ENCODE measurements at places on chromosomes 7 and 10. TPM values are rescaled to one million over a fixed set of nuclear protein-coding genes. Genes with fewer than 3 reads are reported as not detected.

Gene VAX1
- total RNA-seq: not detected

Gene CAMK2B
- total RNA-seq: 1.1 TPM

Gene CYP26C1
- 0.05 TPM for total RNA-seq

Gene NPSR1
- not detected for total RNA-seq

Gene PPP2R2D
- 30.0 TPM for total RNA-seq

Gene GPC2
- 5.3 TPM for total RNA-seq

Gene CALCR
- total RNA-seq: not detected

Gene HTR5A
- total RNA-seq: not detected

Gene WNT2
- total RNA-seq: not detected

Gene STAM
- total RNA-seq: 17.9 TPM

Gene TEX36
- total RNA-seq: not detected

Gene CDH23
- total RNA-seq: 1.6 TPM

Gene GIMAP6
- total RNA-seq: 21.6 TPM

Gene PDCD11
- 73.8 TPM for total RNA-seq

Gene LRRC4
- total RNA-seq: 0.37 TPM

Gene VGF
- total RNA-seq: 0.11 TPM

Gene ELN
- total RNA-seq: not detected

GRCh38 chr7:7569615-7570014, 2.9 kb downstream of the MIOS start:
- no peak for DNase-seq

- DNase-seq: no peak
Observed at GRCh38 chr7:158267742-158268435, 319.7 kb downstream of the PTPRN2 start.

DNA sequence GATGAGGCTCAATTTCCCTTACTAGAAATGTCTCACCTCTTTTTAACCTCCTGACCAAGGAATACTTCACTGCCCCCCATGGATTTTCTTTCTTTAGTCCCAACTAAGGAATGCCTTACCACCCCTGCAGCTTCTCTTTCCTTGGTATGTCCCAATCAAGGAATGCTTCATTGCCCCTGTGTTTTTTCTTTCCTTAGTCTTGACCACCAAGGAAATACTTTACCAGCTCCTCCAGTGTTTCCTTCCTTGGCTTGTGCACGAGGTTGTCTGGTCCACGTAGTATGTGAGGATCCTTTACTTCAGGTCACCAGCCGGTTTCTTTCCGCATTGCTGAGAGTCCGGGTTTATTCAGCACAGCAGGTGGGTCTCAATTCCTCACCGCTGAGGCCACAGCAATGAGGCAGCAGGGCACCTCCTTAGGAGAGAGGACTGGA, 59.3 kb downstream of the CYP2C9 start:
- no peak for DNase-seq

DNA sequence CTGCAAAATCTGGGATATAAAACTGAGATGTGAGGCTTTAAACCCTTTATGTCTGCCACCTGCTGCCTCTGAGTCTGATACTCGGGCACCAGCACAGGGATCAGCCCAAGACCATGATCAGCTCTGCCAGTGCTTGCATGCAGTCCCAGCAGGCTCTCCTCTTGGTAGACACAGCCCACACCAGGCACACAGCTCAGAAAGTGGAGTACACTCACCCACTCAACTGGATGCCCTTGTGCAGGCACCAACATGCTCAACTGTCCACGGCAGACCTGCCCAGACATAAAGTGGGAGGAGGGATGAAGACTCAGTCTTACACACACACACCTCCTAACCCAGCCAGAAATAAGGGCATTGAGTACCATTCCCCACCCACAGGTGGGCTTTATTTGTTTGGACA, 18.2 kb upstream of the MYH16 start:
- no peak for DNase-seq

GRCh38 chr7:29102558-29103151, 43.7 kb downstream of the CPVL start:
- peak; percentile 71 for DNase-seq

- DNase-seq: no peak
Observed at GRCh38 chr10:1048349-1048731, 579 bp downstream of the IDI1 start.

- DNase-seq: no peak
Observed at GRCh38 chr7:27863880-27864279, 123.9 kb downstream of the TAX1BP1 start.

- DNase-seq: no peak
Observed at GRCh38 chr7:29866490-29866930, 60.2 kb downstream of the WIPF3 start.

GRCh38 chr10:110158051-110159005, 49.1 kb upstream of the MXI1 start:
- DNase-seq: no peak

- DNase-seq: no peak
Observed at GRCh38 chr7:90383861-90384260, 19.4 kb upstream of the CLDN12 start.

- DNase-seq: no peak
Observed at GRCh38 chr7:138606236-138606635, 94.9 kb downstream of the SVOPL start.

GRCh38 chr10:128373071-128373749, 247.0 kb upstream of the MKI67 start:
- DNase-seq: no peak

DNA sequence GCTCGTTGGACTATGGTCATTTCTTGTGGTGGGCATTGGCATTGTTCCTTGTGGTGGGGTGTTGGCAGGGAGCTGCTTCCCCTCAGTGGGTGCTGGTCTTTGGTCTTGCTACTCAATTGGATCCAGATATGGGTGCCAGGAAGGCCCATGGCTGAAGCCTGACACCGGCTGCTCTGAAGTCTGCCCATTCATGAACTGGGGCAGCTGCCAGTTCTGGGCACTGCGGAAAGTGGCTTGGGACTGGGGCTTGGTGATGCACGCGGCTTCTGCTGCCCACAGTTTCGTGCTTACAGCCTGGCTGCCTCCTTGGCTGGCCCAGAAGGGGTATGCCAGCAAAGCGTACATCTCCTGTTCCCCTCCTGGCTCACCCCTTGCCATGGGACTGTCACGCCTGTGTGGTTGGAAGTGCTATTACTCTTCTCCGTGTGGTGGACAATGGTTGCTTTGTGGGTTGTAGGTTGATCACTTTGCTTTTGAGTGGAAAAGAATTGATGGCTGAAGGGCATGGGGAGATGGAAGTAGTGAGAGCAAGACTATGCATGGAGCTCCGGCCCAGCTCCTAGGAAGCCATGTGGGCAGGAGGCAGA, 54.7 kb downstream of the ADAMTS14 start:
- DNase-seq: no peak

DNA sequence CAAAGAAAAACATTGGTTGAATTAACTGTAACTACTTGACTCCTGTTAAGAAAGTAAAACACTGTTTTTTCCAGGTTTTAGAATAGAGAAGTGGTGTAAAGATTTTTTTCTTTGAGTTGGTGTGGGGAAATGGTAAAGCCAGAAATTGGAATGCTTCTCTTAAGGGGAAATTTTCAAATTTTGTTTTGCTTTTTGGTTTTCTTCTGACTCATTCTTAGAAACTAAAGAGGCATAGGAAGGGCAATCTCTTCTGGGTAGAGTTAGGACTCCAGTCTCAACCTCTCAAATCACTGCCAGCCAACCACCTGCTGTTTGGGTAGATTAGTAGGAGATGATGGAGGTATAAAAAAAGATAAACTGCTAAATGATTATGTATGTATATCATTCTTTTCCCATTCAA, 47.7 kb upstream of the STRIP2 start:
- no peak for DNase-seq

DNA sequence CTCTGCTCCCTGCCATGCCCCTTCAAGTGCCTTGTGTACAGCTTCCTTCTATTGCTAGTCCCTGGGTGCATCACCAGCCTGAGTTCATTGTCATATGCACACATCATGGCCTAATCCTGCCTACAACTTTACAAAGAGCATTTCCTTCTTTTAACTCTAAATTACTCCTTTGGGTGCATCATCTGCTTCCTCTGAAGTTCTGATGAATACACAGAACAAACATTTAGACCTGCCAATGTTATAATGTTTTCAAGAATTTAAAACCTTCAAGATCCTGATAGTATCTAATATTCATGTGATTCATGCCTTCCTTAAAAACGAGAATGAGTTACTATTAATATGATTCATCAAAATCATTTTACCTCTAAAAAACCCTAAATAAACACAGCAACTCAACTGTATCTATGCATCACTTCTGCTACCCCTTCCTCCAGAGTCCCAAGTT, 357.1 kb downstream of the MAGI2 start:
- DNase-seq: no peak

- DNase-seq: no peak
Observed at GRCh38 chr7:21915140-21915539, 30.6 kb downstream of the CDCA7L start.

DNA sequence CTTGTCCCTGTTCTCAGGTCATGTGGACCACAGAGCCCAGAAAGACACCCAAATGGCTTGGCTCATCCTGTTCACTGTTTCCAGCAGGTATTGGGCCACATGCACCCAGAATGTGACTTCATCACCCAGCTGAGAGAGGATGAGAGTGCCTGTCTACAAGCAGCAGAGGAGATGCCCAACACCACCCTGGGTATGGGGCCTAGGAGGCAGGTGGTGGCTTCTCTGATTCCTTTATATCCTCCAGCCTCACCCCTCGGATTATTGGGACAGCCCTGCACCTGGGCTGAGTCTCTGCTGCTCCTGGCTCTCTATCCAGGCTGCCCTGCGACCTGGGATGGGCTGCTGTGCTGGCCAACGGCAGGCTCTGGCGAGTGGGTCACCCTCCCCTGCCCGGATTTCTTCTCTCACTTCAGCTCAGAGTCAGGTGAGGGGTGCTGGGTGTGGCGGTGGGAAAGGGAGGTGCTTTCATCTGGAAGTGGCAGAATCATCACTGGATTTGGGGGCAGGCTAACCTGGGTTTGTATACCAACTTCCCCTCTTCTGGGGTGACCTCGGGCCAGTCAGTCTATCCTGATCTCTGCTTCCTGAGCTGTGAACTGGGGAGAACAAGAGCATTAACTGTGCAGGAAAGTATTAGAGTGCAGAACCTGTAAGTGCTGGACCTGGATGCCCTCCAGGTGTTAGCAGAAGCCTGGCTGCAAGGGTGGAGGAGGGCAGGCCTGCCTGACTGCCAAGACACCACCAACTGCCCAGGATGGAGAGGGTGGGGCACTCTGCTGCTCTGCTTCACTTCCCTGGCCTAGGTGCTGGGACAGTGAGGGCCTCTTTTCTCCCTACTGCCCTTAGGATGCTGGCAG, 5.2 kb downstream of the GHRHR start:
- no peak for DNase-seq

DNA sequence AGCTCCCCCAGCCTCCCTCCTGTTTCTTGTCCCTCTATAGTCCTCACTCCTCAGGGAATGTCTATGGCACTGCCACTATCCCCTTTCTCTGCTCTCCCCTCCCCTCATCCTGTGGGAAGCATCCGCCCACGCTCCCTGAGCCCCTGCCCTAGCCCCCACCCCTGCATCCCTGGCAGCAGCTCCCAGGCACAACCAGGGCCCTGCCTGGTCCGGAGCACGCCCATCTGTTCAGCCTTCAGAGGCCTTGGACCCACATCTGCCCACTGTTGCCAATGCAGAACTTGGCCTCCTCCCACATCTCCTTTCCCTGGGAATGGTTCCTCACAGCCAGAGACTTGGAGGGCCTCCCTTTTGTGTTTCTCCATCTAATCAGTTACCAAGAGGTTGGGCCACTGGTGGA, 20.4 kb upstream of the TBRG4 start:
- DNase-seq: no peak

DNA sequence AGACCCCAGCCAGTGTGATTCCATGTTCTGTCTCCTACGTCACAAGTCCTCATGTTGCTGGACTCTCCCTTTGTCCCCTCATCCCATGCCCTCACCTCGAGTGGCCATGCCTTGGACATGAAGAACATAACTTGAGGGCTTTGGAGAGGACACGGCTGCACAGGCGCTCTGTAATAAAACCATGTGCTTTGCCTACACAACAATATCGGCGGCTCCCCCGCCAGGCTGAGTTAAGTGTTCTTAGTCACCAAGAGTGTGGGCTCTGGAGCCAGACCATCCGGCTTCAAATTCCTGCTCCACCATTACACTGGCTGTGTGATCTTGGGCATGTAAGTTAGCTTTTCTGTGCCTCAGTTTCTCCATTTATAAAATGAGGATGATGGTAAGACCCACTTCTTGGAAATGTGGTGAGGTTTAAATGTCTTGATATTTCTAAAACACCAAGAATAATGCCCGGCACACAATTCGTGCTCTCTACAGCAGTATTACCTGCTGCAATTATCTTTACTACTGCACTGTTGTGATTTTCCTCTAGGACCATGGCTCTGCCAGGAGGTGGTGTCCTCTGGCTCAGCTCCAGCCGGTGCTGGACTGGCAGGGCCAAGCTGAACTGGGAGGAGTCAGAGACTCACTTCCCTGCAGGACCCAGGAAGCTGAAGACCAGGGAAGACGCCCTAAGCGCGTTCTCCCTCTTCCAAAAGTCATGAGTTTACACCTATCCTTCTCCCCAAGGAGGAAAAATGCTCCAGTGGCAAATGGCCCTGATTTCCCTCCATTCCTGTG, 15.7 kb downstream of the SLIT1 start:
- no peak for DNase-seq

DNA sequence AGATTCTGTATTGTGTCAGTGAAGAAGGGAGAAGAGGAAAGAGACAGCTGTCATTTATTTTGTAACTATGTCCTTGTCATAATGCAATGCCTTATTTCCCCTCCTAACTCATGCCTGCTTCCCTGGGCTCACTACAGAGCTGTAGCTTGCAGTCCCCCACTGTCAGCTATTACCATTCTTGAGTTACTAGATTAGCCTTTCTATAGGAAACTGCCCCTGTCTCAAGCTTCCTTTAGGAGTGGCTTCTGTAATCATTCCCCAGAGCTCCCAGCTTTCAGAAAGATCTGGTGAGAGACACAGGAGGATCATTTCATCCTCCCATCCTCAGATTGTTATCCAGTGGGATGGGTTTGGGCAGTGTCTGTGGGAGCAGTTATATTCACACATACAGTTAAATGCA, 32.4 kb upstream of the SMKR1 start:
- DNase-seq: no peak

- no peak for DNase-seq
Observed at GRCh38 chr7:42856605-42856987, 55.3 kb downstream of the C7orf25 start.

- no peak for DNase-seq
Observed at GRCh38 chr10:79392506-79393176, 45.4 kb downstream of the PPIF start.

GRCh38 chr10:124362568-124362967, 56.2 kb downstream of the OAT start:
- no peak for DNase-seq

Measured in activated CD4-positive, alpha-beta T cell treated with anti-CD3 and anti-CD28 coated beads for 36 hours (primary cell).